ENCODE measurements at places on chromosomes 12 and 14.

GRCh38 chr14:61219673-61220072, 61.5 kb downstream of the TMEM30B start:
- no peak for DNase-seq

DNA sequence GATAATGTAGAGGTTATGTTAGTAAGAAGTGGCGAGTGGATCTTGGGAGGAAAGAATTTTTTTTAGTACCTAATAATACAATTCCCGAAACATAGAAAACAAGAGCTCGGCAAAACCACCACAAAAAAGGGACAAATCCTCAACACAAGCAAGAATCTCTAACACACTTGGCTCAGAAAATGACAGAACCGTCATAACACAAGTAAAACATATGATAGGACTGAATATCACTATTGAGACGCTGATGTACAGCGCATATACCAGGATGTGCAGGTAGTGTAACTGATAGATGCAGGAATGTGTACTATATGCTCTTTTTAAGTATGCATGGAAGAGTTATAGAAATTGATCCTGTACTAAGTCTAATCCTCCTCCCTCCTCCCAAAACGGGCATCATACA, 564.5 kb downstream of the BCL11B start:
- no peak for DNase-seq

DNA sequence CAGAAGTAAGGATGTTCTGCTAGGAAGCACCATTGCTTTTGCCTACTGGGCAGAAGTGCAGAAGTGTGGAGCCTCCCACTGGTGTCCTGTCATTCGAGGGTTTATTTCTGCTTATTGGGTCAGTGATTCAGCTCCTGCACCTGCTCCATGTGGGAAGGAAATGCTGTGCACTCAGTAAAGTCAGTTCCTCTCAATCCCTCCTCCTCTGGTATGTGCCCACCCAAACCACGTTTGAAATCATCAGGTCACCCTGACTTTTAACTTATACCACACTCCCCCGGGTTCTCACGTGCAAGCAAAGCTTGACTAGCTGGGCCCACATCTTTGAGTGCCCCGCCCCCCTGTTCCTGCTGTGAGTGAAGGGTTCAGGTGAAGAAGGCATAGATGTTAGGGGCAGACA, 223.7 kb downstream of the CHST11 start:
- DNase-seq = no peak

- DNase-seq = no peak
Observed at GRCh38 chr14:60768602-60769001, 34.0 kb downstream of the MNAT1 start.

DNA sequence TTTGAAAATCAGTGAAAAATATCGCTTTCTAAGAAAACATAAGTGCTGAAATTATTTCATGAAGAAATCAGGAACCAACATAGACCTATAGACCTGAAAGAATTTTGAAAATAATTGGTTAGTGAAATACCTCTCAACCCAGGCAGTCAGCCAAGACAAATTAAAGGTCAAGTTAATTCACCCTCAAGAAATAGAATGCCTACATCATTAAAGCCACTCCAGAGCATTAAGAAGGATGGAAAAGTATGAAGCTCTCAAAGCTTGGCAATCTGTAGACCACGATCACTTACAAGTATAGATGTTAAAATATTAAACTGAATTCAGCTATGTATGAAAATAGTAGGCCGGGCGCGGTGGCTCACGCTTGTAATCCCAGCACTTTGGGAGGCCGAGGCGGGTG, 48.3 kb downstream of the SFSWAP start:
- DNase-seq = no peak

DNA sequence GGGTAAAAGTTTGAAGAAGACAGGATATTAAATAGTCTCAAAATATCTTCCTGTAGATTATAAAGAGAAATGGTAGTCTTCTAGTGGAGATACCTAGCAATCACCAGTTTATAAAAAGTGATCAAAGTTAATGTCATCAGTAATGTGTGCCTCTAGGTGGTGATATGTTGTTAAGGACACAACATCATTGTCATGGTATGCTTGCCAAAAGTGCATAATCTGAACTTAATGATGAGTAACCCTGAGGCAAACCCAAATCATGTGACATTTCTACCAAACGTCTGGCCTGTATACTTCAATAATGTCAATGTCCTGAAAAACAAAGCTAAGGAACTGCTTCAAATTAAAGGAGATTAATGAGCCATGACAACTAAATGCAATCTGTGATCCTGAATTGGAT, 214.7 kb downstream of the PHLDA1 start:
- no peak for DNase-seq

- no peak for DNase-seq
Observed at GRCh38 chr12:50677858-50678257, 86.0 kb upstream of the ATF1 start.

Data from stimulated activated CD4-positive, alpha-beta T cell treated with anti-CD3 and anti-CD28 coated beads, TNF-alpha, amount 100 ng/mL, for 48 hours (primary cell).